ENCODE measurements at places on chromosomes 2 and 18. TPM values are rescaled to one million over a fixed set of nuclear protein-coding genes. Genes with fewer than 3 reads are reported as not detected.

CDH7 gene
- total RNA-seq: not detected

FAM117B gene
- total RNA-seq: 9.8 TPM

DNA sequence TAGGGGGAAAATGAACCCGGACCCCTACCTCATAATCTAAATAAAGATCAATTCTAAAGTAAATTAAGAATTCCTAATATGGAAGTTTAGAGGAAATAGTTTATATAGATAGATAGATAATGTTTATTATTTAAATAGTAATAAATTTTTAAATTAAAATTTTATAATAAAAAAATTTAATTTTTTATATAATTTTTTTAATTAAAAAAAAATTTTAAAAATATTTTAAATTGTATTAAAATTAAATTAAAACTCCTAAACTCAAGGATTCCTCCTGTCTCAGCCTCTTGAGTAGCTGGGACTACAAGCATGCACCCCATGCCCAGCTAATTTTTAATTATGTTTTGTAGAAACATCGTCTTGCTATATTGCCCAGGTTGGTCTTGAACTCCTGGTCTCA lies 186.9 kb upstream of the VRK2 start:
- no peaks in the 10 kb centered on the region for H3K36me3 ChIP-seq
- H3K4me3 ChIP-seq: no peak overlapping the region
- no peak for DNase-seq
- no peak overlapping the region for H3K27ac ChIP-seq

DNA sequence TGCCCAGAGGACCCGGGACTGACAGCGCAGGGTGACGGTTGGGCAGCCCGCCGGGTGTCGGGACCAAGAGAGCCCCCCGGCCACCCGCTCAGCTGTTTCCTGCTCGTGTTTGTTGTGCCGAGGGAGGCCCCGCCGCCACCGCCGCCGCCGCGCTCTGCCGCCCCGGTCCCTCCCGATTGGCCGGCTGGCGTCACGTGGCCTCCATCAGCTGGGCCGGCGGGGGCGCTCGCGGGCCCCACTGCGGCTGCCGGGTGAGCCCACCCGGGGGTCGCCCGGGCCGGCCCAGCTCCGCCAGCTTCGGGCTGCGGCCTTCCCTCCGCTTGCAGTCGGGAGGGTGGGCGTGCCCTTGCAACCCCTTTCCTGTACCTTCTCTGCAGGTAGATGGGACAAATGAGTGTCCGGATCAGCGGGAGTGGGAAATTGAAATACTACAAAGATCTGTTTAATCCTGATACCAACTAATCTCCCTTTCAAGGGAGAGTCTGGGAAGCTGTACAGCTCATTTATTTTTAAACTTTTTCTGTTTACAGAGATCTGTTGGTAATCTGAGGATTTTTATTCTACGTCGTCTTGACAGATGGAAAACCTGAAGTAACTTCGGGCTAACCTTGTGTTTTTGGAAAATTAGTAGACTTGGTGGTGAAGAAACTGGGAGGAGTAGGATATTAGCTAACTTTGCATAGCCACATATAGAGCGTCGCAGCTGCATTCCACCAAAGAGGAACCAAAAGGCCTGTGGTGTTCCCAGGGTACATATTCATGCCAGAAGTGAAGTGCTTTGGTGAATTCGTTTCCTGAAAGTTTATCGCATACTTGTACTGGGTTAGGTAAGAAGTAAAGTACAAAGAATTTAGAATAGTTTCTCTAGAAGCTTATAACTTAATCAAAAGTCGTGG lies 1.2 kb downstream of the YPEL5 start:
- H3K27me3 ChIP-seq: no peaks in the 10 kb centered on the region
- H3K4me3 ChIP-seq: peak overlapping the region; percentile 96
- H3K27ac ChIP-seq: peak overlapping the region; percentile 99
- peak; percentile 92 for DNase-seq
- H3K36me3 ChIP-seq: peaks cover 8% of the 10 kb centered on the region

GRCh38 chr2:149894760-149895159 lies 307.2 kb upstream of the MMADHC start:
- no peak for DNase-seq
- no peaks in the 10 kb centered on the region for H3K4me1 ChIP-seq
- no peaks in the 10 kb centered on the region for H3K27me3 ChIP-seq
- H3K4me3 ChIP-seq: no peak overlapping the region
- H3K36me3 ChIP-seq: no peaks in the 10 kb centered on the region
